NCI-H1436 (cell line): ENCODE measurements at places on chromosomes 1 and 21.

GRCh38 chr1:223649222-223649621 lies 16.3 kb downstream of the CAPN8 start:
- DNase-seq: no peak

DNA sequence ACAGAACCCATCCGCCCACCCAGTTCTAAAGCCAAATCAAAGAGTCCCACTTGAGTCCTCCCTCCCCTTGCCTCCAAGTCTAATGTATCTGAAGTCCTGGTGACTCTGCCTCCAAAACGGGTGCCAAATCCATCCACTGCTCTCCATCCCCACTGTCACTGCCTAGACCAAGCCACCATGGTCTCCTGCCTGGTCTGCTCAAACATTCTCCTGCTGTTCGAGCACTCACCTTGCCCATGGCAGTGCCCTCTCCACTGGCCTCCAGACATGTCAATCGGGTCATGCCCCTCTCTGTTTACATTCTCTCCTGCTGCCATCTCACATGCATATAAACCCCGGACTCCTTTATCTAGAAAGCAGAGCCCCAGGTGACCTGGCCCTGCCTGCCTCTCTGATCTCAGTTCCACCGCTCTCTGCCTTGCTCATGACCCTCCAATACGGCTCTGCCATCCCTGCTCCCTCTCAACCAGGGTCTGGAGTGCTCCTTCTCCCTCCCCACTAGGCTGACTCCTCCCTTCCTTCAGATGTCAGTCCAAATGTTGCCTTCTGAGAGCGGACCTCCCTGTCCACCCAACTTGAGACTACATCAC lies 32.1 kb upstream of the MX1 start:
- no peak for DNase-seq

DNA sequence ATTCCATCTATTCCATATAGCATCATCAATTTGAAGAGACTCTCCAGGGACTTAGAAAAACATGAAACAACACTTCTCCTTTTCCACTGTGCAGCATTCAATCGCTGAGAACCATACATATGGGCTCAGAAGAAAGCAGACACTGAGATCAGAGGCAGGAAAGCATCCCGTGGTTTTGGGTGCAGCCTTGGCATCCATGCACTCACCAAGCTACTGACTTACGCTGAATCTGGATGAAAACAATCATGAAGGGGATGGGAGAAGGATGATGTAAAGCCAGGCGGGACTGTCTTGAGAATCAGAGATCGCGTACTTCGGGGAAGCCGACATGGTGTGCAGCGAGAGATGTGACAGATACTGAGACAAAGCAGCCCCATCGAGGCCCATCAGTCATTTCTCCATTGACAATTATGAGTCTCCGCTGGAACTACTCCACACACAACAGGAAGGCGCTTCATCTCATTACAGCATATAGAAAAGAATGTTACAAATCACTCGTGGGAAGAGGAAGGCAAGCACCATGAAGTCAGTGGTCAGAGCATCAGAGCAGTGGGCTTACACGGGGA lies 2.3 kb upstream of the TIAM1 start:
- DNase-seq: no peak

- no peak for DNase-seq
Measured at GRCh38 chr1:114956570-114956969, 73.1 kb upstream of the TSHB start.

- no peak for DNase-seq
Measured at GRCh38 chr1:156772728-156773497, 5.6 kb downstream of the PRCC start.

DNA sequence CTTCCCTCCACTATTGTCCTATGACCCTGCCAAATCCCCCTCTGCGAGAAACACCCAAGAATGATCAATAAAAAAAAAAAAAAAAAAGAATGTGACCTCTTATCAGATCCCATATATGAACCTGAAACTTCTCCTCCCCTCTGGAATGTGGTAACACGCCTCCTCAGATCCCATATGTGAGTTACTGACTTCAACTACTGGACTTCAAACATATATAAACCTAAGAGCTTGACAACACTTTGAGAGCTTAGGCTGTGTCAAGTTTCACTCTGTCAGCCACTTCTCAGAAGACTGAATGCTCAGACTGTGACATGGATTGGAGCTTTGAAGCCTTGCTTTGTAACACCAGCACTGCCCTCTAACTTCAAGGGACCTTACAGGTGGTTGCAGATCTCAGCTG lies 148.4 kb downstream of the COP1 start:
- no peak for DNase-seq

DNA sequence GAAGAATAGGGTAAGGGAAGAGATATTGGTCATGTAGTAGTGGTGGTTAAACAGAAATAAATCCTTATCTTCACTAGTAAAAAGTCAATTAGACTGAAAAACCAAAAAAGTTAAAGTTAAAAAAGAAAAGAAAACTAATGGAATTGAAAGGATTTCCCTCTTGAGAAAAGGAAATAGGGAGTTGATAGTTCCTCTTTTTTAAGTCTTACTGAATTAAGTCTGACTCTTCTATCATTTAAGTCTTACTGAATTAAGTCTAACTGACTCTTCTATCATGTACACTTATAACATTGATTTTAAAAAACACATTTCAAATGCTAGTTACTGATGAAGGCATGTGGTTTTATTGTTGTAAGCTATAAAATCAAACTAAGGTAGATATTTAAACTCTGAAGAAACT lies 49.5 kb upstream of the TENT5C start:
- no peak for DNase-seq

GRCh38 chr1:44531785-44532566 lies 126.9 kb downstream of the RNF220 start:
- DNase-seq: no peak

GRCh38 chr1:65114322-65114721 lies 33.7 kb upstream of the AK4 start:
- no peak for DNase-seq

- no peak for DNase-seq
Measured at GRCh38 chr1:226884116-226884625, 13.8 kb downstream of the PSEN2 start.

- no peak for DNase-seq
Measured at GRCh38 chr1:86779308-86780191, 75.2 kb downstream of the SH3GLB1 start.

- DNase-seq: no peak
Measured at GRCh38 chr1:104878203-104878909, 1128.7 kb downstream of the AMY1C start.

GRCh38 chr1:94926915-94927404 lies at the start of gene CNN3:
CNN3 (minus strand) TSS chr1:94927110; CDS start chr1:94926894, 216 bp downstream.
- DNase-seq: peak; percentile 93

- DNase-seq: no peak
Measured at GRCh38 chr1:162265983-162266382, 110.7 kb downstream of the SPATA46 start.

- DNase-seq: no peak
Measured at GRCh38 chr21:17003763-17004373, 509.0 kb upstream of the CXADR start.

GRCh38 chr1:91066538-91066937 lies 44.7 kb upstream of the ZNF644 start:
- DNase-seq: no peak

DNA sequence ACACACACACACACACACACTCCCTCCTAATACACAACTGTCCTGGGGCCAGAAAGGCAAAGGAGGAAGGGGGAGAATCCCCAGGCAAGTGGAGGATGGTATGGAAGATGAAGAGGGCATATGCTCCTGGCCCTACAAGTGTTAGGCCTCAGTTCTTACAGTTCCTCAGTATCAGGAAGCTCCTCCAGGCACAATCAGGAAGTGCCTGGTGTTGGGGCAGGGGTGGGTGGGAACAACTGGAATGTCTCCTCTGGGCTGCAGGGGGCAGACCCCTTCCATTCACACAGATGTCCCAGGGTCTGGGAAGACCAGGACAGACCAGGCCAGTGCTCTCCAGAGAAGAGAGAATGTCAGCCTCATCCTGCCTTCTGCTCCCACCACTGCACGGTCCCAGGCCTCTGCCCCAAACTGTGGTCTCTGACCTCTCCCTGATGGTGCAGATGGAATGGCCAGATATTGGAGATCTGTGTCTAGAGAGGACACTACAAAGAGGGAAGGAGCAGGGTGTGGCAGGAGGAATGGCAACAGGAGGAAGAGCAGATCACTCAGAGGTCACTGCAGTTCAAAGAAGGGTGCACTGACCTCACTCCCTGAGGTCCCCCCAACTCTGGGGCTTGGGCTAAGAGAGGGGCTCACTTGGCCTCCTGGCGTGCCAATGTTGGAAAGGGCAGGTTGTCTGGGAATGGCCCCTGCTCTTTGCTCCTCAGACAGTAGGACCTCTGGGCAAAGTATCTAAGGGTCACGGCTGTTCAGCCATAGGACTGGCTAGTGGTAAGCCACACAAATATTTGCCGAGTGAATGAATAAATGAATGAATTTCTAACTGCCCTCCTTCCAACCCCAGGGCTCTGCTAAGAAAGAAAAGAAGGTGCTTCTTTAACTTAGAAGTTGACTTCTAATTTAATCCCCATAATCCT lies 2.5 kb upstream of the DENND2D start:
- DNase-seq: no peak

GRCh38 chr21:43686811-43687565 lies 27.6 kb downstream of the RRP1B start:
- no peak for DNase-seq

DNA sequence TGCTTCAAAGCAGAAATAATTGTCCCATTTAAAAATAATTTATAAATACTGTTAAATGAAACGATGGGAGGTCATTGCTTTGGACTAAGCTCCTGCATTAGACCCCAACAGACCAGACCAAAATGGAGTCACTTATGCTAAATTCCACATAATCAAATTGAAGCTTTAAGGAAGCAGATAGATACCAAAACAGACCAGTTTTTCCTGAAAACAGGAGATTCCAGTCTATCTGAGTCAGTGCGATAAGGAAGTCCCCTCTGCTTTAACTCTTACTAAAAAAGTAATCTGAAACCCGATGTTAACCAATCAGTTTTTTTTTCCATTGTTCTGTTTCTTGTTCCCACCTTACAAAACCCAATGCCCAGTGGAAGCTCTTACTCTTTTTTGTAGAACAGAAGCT lies 16.2 kb upstream of the DNASE2B start:
- no peak for DNase-seq

DNA sequence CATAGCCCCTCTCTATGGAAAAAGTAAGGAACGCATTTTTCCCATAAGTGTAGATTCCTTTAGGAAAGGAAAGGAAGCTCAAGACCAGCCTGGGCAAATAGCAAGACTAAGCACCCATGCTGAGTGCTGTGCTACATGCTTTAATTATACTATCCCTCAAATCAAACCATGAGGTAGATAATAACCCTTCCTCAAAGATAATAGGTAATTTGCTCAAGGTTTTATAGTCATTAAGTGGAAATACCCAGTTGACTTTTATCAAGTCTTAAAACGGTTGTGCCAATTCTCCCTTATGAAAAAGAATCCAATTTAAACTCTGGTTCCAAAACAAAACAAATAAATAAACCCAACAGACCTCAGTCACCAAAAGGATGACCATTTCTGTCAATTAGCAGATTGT lies 3.4 kb downstream of the KIAA0319L start:
- no peak for DNase-seq

DNA sequence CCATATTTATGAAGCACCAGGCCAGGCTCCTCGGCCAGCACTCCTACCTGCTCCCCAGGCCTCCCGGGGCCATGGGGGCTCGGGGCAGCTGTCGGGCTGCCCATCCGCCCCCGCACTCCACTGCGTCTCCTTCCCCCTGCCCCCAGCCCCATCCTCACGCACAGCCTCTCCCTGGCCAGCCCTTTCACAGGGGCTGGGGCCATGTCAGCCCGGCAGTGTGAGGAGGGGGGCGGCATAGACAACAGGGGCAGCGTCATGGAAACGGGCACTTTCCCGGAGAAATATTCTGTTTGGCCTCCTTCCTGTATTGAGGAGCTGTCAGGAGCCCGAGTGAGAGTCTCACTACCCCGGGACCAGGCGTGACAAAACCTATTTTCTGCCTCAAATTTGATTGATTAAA lies 87.3 kb downstream of the CASZ1 start:
- no peak for DNase-seq

DNA sequence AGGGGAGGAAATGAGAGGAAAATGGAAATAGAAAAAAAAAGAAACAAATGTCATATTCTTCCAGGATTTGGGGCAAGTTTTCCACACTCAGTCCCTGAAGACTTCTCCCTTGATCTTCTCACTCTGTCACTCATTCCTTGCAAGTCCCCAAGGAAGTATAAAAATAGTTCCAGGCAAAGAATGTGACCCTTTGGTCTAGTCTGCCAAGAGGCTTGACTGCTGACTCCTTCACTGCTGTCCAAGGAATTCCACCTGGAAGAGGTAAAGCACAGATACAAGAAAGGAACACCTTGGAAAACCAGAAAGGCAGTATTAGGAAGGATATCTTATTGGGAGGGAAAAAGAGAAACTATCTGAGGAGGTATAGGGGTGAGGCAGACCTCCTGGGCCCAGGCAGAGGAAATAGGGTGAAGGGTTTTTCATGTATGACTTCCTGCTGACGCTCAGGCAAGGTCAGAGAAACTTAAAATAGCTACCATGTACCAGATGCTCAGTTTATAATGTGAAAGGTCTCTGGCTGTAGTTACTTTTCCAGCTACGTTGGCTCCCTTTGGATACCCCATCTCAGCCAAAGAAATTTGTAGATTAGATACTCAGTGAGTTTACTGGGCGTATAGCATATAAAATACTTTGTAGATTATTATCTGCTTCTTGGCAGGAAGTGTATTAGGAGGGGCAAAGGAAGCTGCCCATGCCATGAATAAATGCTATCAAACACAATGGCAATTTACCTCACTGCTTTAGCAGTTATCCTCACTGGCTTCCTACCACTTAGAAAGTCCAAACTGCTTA lies 2.0 kb upstream of the GJA5 start:
- no peak for DNase-seq

GRCh38 chr1:43521078-43521477 lies 9.6 kb upstream of the PTPRF start:
- DNase-seq: no peak

- no peak for DNase-seq
Measured at GRCh38 chr1:108686614-108687313, 5.3 kb upstream of the PRPF38B start.

DNA sequence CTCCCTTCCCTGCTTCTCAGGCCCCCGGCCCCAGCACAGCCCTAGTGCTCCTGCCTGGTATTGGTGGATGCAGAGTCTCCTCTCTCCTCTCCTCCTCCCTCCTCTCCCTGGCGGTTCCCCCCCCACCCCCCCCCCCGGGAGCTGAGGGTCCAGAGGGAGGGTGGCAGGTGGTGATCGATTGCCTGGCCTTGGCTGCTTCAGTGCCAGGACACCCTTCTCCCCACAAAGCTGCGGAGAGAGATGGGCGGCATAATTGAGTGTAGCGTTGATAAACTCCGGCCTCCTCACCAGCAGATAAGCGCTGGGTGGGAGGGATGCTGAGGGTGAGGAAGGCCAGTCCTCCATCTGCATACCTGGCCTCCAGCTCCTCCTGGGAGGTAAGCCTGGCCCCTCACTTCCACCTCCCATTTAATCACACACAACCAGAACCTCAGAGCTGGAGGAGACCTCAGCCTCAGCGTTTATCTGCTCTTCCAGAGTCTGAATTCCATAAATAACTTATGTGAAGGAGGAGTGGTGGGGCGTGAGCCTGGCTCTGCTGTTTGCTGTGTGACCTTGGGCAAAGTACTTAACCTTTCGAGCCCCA lies 60.8 kb downstream of the LRRN2 start:
- no peak for DNase-seq
